ENCODE measurements at places on chromosomes 4 and X.

DNA sequence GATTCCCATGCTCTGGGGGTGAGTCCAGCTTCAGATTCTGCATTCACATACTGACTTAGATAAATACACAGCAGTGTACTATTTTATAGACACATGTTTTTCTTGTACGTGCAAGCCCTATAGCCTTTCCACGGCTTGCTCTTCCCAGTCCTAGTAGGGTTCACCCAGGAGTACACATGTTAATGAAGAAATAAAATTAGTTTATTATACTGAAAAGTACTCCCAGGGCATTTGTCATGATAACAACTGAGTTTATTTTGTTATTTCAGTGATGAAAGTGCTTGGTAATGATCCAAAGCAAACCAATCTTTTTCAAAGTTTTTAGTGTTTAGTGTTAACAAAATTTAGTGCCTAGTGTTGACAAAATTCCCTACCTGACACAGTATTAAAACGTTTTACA lies 21.3 kb downstream of the MAPK10 start:
- no peak for DNase-seq

DNA sequence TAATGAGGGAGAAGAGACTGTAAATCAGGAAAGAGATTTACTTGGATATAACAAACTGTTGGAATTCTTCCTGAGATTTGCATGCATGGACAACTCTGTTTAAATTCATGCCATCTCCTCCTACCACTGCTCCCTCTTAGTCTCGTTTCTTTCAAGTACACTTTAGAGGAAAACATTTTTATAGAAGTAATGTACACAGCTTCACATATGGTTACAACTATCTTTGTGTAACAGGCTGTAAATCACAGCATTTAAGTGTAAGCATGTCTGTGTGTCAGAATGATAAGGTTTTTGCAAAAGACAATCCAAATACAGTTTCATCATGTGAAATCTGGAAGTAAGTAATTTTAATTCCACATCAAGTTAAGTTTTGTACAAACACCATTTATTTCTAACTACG lies 21.5 kb upstream of the ENPEP start:
- DNase-seq = no peak

DNA sequence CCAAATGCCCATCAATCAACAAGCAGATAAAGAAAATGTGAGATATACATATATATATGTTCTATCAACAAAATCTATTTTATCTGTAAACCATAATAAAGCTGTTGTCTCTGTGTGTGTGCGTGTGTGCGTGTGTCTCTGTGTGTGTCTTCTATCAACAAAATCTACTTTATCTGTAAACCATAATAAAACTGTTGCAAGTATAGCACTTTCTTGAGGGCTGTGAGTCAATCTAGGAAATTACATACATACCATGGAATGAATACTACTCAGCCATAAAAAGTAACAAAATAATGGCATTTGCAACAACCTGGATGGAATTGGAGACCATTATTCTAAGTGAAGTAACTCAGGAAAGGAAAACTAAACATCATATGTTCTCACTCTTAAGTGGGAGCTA lies 12.5 kb upstream of the PLK4 start:
- DNase-seq = no peak

DNA sequence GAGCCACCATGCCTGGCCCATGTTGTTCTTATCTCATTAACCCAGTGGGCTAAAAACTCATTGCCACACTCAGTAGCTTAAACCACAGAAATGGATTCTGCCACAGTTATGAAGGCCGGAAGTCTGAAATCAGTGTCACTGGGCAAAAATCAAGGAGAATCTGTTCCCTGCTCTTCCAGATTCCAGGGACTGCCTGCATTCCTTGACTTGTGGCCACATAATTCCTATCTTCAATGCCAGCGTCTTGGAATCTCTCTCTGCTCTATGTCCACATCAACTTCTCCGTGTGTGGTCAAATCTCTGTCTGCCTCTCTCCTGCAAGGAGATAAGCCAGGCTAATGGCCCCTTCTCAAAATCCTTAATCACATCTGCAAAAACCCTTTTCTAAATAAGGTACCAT lies 4.1 kb upstream of the WFS1 start:
- no peak for DNase-seq

GRCh38 chr4:144578681-144579080 lies 67.3 kb upstream of the HHIP start:
- DNase-seq = no peak

GRCh38 chrX:118038614-118039365 lies 77.8 kb downstream of the KLHL13 start:
- no peak for DNase-seq

DNA sequence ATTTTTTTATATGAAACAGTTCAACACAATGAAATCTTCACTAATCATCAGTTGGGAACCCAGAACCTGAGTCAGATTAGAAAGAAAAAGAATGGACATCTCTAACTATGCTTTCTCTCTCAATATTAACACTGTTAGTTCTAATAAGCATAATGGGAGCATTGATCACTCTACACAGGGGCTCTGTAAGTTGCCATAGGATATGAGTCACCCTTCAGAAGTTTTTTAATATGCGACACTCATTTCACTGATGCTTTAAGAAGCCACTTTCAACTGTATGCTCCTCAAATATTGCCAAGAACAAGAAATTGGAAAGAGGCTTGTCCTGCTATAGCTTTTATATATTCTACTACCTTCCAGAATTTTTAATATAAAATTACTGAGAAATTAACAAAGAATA lies 187.0 kb downstream of the AASDH start:
- DNase-seq = no peak

DNA sequence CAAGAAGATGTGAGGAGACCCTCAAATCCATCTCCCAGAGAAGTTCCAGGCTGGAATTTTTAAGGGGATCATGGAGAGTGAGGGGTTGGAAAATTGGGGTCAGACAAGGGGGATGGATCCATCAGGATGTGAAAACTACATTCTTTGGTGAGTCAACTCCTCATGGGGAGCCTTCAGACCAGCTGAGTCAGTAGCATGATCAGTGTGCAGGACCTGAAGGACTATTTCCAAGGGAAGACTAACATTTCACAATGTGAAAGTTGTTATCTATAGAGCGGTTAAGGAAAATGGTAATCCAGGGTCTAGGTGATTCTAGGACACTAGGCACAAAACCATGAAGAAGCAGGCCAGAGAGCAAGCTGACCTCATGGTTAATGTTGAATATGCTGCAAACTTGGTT lies 38.6 kb upstream of the CEP135 start:
- no peak for DNase-seq

DNA sequence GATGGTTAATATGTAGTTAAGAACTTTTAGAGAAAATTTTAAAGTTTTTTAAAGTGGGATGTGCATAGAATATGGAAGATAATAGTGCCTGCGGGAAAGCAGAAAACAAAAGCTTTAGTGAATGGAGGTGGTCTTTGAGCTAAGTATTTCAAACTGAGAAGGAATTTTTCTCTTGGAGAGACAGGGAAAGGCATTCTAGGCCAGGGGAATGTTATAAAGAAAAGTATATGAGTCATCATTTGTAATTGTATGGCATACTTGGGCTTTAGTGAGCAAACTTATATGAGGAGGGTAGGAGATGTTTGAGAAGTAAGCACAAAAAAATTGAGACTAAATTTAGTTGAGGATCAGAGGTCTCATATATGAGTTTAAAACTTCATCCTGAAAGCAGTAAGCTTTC lies 467.0 kb downstream of the PPARGC1A start:
- DNase-seq = no peak

GRCh38 chrX:15674514-15674840 lies 9.9 kb upstream of the CLTRN start:
- DNase-seq = no peak

DNA sequence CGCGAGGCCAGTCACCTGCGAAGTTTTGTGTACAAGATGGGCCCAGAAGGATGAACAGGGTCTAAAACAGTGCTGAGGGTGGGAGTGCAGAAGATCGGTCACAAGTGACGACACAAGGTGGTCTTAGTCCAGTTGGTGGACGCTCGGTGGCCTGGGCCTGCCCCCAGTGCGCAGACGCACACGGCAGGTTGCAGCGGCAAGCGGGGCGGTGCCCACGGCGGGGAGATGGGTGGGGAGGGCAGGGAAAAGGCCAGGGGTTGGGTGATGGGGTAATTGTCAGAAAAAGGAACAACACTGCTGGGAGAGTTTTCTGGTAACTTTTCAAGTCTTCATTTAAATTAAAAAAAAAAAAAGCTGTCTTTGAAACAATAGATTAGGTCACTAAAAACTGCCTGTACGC lies 1.0 kb upstream of the PRDX4 start:
- no peak for DNase-seq

All from AG08396 (cell line).